CD4-positive, alpha-beta T cell treated with Interleukin-15 for 1 hour (primary cell): ENCODE measurements at places on chromosomes 2 and 18.

DNA sequence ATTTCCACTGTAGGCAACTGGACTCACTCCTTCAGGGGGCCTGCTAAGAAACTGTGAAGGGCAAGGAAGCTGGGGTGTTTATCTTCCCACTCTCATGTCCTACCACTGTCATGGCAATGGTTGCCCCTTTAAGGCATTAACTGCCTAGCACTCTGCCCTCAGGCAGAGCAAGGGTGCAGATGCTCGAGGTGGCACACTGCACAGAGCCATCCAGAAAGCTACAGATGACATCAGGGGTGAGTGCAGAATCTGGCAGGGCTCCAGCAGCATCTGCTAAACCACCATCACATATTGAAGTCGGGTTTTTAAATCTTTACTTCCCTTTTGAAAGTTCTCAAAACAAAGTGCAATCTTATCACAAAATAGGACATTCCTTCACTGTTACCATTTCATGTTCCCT lies 75.4 kb downstream of the RAPGEF4 start:
- no peak for DNase-seq

DNA sequence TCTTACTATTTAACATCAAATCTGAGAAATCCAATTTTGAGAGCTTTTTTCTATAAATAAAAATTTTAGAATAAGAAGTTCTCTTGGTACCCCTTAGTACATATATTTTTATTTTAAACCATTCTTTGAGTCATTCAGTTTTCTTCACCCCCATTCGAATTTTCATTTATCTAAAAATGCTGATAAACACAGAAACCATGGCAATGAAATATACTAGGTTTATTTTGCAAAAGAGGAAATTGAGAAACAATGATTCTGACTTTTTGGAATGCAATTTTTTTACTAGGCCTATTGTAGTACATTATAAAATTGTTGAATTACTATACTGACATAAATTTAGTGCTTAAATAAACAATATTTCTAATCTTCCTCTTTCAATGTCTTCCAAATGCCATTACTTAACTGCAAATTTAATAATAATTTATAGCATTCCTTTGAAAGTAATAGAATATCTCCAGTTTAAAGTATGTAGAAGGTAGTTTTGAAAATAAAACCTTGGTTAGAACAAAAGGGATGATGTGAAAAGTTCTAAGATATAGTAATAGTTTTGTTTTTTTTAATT lies 46.3 kb downstream of the TANK start:
- DNase-seq = no peak

- no peak for DNase-seq
Measured at GRCh38 chr2:31131871-31132270, 6.4 kb downstream of the GALNT14 start.

GRCh38 chr2:30626397-30626796 lies 179.4 kb downstream of the LCLAT1 start:
- DNase-seq = no peak

GRCh38 chr18:43751203-43751602 lies 473.9 kb upstream of the SYT4 start:
- no peak for DNase-seq

DNA sequence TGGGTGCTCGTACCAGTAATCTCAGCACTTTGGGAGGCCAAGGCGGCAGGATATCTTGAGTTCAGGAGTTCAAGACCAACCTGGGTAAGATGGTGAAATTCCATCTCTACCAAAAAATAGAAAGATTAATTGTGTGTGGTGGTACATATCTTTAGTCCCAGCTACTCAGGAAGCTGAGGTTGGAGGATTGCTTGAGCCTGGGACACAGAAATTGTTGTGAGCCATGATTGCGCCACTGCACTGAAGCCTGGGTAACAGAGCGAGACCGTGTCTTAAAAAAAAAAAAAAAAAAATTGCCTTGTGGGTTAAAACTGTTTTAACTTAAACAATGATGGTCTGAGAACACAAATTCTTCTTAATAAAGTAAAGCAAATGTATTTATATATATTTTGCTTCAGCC lies 49.6 kb downstream of the ATP9B start:
- no peak for DNase-seq

GRCh38 chr2:151165105-151165684 lies 96.5 kb downstream of the RBM43 start:
- no peak for DNase-seq

DNA sequence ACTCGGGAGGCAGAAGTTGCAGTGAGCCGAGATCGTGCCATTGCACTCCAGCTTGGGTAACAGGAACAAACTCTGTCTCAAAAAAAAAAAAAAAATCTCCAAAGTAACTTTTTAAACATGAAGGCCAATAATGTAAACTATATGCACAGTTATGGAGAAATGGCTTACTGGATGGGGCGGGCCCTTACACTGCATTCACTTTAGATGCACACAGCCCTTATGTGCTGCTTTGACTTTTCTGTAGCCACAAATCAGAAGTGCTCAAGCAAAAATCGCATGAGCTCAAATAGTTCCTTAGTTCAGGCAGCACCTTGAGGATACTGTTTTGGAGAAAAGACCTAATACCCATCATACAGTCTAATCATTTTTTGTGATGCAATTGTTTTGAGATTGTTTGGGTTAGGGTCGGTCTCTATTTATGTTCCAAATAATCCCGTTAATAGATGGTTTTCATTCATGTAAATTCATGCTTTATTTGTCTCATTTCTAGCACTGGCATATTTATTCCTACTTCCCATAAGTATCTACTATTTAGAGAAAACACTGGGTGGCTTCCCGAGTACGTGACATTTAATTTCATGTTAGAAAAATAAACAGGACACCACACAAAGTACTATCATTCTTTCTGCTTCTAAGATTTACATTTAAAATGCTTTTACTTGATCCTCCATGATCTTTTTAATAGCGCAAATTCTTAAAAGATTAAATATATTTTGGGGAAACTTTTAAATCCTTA lies 34.7 kb downstream of the RBMS1 start:
- no peak for DNase-seq
